Stimulated activated CD8-positive, alpha-beta memory T cell treated with anti-CD3 and anti-CD28 coated beads, Interleukin-4, amount 100 ng/mL, for 24 hours (primary cell): ENCODE measurements at places on chromosomes 6 and 20.

DNA sequence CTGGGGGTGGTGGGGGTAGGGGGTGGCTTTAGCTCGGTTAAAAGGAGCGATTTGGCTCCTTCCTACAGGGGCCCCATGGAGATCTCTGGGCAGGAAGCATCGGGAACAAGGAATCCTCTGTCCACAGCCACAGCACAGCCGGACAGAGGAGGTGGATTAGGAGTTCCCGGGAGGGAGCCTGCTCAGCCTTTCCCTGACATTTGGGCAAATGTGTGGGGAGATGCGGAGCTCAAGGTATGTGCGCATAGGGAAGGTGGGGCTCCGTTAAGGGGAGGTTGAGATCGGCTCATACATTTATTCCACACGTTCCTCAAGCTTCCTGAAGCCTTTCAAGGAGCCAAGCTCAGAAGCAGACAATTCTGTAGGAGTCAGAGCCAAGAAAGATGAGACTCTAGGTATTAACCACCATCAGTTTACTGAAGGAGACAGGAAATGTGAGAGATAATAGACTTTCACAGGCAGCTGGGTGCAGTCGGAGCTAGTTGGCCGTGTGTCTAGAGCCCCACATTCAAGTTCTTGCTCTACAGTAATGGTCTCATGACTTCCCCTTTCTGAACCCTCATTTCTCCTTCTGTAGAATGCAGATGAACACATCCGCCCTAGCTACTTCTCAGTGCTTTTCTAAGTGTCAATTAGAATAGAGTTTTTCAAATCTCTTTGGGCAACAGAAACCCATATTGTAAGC is 40.8 kb upstream of the EPB41L1 start:
- no peak for DNase-seq

DNA sequence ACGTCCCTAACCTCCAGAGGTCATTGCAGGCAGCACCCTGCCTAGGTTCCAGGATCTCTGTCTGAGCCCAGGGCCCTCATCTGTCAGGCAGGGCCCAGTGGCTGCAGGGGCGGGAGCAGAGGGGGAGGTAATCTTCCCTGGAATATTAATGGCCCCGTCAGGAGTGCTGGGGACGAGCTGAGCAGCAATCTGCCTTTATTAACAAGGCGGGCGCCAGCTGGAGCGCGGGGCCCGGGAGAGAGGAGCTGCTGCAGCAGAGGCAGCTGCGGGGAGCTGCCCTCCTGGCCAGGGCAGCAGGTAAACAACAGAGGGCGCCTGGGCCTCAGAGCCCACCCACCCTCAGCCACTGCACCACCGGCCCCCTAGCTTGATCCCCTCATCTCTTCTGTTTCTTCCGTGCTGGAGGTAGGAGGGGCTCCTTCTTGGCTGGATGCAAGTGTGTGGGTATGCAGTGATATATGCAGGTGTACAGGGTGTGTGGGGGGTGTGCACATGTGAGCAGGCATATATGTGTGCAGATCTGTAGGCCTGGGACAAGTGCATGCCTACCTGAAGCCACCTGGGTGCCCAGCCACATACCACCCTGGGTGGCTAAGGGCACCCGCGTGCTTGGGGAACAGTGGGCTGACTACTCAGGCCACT is 131.8 kb upstream of the MLN start:
- DNase-seq: no peak

GRCh38 chr6:76843054-76843822 is 620.1 kb downstream of the HTR1B start:
- DNase-seq: no peak

DNA sequence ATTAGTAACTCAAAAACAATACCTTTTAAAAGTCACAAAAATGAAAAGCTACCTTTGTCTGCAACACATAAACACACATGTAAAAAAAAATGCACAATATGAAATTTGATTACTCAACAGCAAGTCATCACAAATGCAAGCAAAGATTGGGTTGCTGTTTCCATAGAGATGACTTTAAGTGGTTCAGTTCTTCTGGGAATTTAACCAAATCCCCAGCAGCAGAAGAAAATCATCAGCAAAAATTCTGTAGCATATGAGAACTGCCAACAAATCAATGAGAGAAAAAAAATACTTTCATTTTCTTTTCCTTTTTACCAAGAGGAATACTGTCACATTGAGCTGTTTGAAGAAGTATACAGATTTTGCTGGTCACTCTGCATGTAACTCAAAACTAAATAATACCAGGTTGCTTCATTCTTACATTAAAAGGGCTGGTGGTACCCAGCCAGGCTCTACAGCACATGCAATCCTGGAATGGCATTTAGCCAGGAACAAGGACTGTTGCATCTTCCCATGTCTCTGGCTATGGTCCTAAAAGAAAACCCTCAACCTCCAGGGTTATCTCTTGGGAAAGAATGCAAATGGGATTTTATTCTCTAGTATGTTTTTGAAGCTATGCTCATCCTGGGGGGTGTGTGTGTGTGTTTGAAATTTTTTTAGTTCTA is 158.3 kb downstream of the OPRM1 start:
- no peak for DNase-seq

DNA sequence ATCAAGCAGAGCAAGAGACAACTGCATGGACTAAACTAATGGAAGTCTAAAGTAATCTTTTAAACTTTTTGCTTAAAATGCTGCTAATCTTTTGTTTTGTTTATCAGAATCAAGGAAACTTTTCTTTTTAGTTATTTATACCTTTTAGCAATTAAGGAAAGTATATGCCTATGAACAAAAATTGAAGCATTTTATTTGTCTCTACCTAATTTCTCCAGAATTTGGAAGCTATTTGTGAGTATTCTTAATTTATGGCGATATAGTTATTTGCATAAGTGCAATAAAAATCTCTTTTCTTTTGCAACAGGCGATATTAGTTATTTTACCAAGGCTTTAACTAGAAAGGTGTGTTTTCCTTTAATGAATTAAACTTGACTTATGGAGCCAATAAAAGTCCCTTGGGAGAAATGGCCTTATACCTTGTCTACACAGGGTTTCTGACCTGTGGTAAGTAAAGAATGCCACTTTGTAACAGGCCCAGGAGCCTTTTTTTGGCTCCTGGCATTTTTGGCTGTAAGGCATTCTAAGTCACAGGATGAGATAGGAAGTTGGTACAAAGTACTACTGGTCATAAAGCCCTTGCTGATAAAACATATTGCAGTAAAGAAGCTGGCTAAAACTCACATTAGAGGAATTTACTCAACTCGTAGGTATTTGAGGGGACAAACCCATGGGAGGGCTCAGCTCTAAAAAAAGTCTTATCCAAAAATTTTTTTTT is 37.2 kb downstream of the TMEM14A start:
- DNase-seq: no peak

GRCh38 chr6:20038410-20039204 is 173.7 kb downstream of the MBOAT1 start:
- DNase-seq: no peak

DNA sequence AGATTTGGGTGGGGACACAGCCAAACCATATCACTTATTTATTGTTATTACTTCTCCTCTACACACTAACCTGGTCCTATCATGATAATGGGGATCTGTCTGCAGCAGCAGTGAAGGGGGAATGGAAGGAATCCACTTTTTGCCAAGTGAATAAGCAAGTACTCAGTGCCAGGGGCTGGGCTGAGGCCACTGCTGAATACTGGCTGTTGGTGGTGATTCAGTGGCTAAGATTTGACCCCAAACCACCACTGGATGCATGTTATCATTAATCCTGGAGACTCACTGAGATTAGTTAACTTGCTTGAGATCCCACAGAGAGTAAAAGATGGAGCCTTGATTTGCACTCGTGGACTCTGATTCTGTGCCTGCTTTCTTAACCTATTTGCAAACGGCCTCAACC is 127.7 kb downstream of the TSHZ2 start:
- no peak for DNase-seq
